ENCODE measurements at places on chromosomes 2 and 18.

DNA sequence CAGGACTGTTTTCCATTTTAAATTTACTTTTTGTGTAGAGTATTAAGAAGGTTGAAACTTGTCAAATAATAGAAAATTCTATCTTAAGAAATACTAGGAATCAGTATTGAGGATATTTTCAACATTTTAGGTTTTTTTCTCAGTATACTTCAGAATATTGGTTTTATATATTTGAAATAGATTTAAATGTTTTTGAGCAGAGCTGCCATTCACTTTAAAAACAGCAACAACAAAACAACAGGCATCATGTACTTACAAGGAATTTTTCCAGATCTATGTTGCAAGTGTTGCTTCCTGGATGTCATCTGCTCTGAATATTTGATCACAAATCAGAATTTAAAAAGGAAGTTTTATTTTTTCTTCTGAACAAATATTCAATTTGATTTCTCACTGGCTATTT, 84.4 kb downstream of the DCDC2C start:
- no peak for DNase-seq

DNA sequence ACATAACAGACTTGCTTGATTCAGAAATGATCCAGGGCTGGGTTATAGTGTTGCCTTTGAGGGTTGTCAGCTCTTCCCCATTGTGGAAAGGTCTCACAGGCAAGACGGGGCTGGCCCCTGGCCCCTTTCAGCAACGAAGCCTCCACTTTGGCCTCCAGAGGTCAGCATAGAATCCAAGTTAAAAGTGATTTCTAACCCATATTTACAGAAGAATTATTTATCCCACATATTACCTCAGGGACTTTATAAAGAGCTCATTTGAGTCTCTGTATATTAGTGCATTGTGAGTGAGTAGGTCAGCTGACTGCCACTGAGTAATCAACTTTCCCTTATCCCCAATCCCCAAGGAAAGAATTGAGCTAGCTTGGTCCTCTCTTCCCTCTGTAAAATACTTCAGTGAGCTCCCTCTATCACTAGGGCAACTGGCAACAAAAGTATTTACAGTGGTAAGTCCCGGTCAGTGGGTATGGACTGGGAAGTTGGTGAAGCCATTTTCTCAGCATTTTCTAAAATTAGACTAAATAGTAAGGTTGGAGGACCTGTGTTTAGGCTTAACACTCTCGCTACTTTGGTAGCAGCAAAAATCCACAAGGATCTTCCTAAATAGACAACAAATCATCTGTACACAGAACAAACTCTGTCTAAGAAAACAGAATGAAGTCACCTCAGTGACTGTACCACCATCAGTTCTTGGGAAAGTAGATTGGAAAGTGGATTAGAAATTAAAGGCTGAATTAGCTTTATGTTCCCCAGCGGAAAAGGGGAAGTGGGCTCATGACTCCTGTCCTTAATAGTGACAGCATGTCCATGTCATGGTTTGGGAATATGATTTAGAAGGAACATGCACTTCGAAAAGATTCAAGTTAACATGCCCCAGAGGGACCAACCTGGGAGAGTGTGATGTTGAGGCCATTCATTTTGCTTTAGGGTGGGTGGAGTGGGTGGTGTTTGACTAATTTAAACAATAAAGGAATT, 171.0 kb upstream of the SIX3 start:
- no peak for DNase-seq

DNA sequence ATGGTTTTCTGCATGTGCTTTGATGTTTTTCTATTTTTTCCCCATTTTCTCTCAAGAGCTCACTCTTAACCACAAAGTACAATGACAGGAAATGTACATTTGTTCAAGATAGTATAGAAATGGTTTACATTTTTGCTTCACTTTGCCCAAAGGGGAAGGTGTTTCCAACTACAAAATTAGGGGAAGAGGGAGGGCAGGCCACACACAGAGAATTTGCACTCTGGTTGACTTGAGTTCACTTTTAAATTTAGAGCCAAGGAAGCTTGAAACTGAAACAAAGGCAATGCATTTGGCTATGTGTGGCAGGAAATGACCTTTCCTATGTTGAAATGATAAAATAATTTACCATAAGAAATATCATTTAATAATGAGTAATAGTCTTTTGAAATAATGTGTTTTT, 19.1 kb upstream of the VIT start:
- DNase-seq = no peak

GRCh38 chr2:221500501-221501209, 71.4 kb downstream of the EPHA4 start:
- DNase-seq = no peak

GRCh38 chr2:96594691-96595152, 43.4 kb downstream of the KANSL3 start:
- DNase-seq = no peak

DNA sequence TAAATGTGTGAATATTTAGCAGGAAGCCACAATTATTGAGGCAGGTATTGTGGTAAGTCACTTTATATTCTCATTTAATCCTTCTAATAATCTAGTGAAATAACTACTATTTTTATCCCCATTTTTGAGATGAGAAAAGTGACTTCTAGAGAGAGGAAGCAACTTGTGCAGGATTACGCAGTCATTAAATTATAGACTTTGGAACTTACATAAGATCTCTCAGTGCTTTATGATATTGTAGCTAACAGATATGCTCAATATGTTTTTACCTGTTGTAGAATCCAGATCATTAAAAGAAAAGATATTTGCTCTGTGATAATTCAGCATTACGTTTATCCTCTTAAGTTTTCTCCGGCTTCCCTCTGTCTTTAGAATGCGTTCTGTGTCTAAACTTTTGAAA, 50.5 kb downstream of the MBD5 start:
- DNase-seq = no peak

DNA sequence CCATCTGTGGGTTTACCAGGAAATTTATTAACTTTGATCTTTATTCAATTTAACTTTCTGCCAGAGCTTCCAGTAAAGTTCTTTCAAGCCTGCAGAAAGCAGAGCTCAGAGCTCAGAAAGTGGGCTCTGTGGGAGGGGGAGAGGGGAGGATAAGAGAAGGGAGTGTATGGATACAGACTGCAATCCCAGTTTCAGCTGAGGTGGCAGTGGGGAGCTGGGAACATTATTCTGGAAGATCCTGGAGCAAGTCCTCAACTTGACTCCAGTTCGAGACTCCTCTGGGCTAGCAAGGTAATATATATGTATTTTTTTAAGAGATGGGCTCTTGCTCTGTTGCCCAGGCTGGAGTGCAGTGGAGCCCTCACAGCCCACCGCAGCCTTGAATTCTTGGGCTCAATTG, 108.9 kb upstream of the NABP1 start:
- DNase-seq = no peak

- no peak for DNase-seq
Measured at GRCh38 chr2:18899725-18900124, 310.4 kb upstream of the NT5C1B start.

GRCh38 chr18:34857320-34857719, 147.2 kb downstream of the DTNA start:
- no peak for DNase-seq

GRCh38 chr2:16413285-16413684, 252.3 kb downstream of the CYRIA start:
- no peak for DNase-seq

DNA sequence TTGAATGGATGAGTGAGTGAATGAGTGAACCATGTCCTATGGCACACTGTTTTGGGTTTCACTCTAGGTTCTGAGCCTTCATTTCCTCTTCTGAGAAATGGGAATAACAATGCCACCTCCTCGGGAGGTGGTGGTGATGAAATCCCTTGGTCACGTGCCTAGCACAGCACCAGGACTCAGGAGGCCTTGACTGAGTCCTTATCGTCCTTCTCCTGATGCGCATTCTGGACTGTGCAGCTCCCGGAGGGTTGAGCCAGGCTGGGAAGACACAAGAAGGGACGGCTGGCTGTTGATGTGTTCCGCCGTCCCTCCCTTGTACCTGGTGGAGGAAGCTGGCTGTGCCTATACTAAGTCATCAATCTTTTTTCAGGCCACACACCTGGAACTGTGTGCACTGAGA, 437.3 kb downstream of the ZNF521 start:
- DNase-seq = no peak

DNA sequence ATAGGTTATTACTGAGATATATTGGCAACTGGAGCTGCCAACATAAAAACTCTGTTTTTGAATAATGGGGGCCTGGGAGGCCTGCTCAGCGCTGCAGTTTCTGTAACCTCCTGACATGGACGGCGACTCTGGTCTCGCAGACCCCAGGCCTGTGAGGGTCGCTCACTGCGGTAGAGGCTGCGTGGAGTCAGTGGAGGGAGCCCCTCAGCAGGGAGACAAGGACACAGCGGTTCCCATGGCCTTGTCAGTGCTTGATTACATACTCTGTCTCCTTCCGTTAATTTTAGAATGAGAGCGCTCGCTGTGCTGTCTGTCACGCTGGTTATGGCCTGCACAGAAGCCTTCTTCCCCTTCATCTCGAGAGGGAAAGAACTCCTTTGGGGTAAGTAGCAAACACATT, 858 bp downstream of the TPO start:
- no peak for DNase-seq

GRCh38 chr2:16473575-16473974, 192.1 kb downstream of the CYRIA start:
- DNase-seq = no peak

- DNase-seq = peak; percentile 87
Measured at GRCh38 chr2:73085691-73086090, 14.2 kb upstream of the SFXN5 start.

GRCh38 chr18:59874166-59874565, 25.6 kb upstream of the PMAIP1 start:
- DNase-seq = no peak

DNA sequence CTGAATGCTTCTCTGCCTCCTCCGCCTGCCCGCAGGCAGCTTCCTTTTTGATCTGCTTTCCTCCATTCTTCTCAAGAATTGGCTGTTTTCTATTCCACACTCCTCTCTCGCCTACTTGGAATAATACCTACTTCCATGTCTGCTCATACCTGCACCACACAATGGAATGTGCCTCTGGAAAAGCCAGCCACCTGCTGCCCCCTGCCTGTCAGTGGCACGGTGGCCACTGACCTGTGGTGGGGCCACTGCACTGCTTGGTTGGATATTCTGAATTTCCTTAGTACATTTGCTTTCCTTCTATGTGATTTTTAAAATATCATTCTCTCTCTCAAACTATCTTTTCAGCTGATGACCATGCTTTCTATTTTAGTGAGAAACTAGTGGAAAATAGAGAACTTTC, 406.9 kb downstream of the DCDC2C start:
- DNase-seq = no peak

- no peak for DNase-seq
Measured at GRCh38 chr2:218816561-218817011, 15.0 kb downstream of the PRKAG3 start.

DNA sequence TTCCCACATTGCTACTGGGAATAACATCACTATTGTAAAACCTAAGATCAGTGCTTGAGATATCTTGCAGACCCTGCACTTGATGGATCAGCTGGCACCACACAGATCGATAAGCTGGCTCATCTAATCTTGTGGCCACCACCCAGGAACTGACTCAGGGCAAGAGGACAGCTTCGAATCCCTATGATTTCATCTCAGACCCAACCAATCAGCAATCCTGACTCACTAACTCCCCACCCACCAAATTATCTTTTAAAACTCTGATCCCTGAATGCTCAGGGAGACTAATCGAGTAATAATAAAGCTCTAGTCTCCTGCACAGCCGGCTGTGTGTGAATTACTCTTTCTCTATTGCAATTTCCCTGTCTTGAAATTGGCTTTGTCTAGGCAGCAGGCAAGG, 11.3 kb upstream of the TEX44 start:
- no peak for DNase-seq

- DNase-seq = no peak
Measured at GRCh38 chr2:198638577-198638976, 819.2 kb downstream of the SATB2 start.

DNA sequence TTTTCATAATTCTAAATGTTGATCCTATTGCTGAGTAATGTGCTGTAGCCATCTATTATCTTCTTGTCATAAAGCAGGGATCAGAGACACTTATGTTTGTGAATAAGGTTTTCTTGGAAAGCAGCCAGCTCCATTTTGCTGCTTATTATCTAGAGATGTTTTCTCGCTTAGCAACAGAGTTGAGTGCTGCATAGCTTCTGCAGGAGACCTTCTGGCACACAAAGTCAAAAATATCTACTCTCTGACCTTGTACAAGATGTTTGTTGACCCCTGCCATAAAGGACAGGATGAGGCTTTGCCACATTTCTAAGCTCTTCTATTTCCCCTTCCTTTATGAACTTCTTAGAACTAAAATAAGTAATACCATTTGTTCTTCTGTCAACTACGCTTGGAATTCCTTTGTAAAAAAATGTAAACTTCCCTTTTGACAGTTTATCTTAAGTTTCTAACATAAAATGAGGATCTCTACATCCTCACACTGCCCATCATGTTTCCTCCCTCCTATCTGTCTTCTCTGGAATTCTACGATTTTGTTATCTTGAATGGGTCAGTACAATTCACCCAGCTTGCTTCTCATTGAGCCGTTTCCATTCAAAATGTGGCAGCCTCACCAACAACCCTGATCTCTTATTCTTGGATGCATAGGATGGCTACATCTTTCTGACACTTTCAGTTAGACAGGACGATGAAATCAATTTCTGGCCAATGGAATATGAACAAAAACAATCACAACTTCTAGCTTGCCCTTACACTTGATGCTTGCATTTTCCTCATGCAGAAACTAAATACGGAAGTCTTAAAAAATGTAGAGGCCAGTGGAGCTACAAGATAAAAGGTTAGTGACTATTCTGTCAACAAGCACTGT, 1377.0 kb downstream of the SUCLG1 start:
- no peak for DNase-seq

- DNase-seq = no peak
Measured at GRCh38 chr2:104864280-104865095, 10.6 kb downstream of the POU3F3 start.

GRCh38 chr2:241269707-241270520, 45.6 kb downstream of the HDLBP start:
- DNase-seq = no peak

- DNase-seq = no peak
Measured at GRCh38 chr2:12602661-12603060, 114.1 kb upstream of the TRIB2 start.

GRCh38 chr2:150981826-150982225, 279.8 kb downstream of the RBM43 start:
- no peak for DNase-seq

DNA sequence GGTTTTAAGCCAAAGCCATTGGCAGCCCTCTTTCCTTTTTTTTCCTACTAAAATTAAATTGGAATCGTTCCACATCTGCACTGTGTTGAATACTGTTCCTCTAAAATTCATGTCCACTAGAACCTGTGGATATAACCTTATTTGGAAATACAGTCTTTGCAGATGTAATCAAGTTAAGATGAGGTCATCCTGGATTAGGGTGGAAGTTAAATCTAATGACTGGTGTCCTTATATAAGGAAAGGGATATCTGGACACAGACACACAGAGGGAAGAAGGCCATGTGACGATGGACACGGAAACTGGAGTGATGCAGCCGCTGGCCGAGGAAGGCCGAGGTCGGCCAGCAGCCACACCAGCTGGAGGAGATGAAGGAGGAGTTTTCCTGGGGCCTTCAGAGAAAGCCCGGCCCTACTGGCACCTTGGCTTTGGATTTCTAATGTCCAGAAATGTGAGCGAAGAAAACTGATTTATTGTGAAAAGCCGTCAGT, 49.4 kb downstream of the LONRF2 start:
- peak; percentile 75 for DNase-seq
